ENCODE measurements at places on chromosomes 7 and 10. TPM values are rescaled to one million over a fixed set of nuclear protein-coding genes. Genes with fewer than 3 reads are reported as not detected.

ZNF853 gene
- total RNA-seq, result 3.9 TPM

RPEL1 gene
- total RNA-seq, result under 0.01 TPM

RARRES2 gene
- total RNA-seq, result 3.3 TPM

PLCE1 gene
- 2.2 TPM for total RNA-seq

MCM7 gene
- total RNA-seq, result 56.1 TPM

All from uterine smooth muscle cell (primary cell).